Stromal cell of bone marrow (primary cell): ENCODE measurements at places on chromosomes 2 and 18.

- DNase-seq, result no peak
Observed at GRCh38 chr2:181738074-181738473, 57.8 kb upstream of the NEUROD1 start.

- DNase-seq, result peak; percentile 56
Observed at GRCh38 chr2:224248944-224249371, 152.9 kb downstream of the FAM124B start.

GRCh38 chr18:36066001-36066400 lies 1.4 kb downstream of the RPRD1A start:
- DNase-seq, result no peak

DNA sequence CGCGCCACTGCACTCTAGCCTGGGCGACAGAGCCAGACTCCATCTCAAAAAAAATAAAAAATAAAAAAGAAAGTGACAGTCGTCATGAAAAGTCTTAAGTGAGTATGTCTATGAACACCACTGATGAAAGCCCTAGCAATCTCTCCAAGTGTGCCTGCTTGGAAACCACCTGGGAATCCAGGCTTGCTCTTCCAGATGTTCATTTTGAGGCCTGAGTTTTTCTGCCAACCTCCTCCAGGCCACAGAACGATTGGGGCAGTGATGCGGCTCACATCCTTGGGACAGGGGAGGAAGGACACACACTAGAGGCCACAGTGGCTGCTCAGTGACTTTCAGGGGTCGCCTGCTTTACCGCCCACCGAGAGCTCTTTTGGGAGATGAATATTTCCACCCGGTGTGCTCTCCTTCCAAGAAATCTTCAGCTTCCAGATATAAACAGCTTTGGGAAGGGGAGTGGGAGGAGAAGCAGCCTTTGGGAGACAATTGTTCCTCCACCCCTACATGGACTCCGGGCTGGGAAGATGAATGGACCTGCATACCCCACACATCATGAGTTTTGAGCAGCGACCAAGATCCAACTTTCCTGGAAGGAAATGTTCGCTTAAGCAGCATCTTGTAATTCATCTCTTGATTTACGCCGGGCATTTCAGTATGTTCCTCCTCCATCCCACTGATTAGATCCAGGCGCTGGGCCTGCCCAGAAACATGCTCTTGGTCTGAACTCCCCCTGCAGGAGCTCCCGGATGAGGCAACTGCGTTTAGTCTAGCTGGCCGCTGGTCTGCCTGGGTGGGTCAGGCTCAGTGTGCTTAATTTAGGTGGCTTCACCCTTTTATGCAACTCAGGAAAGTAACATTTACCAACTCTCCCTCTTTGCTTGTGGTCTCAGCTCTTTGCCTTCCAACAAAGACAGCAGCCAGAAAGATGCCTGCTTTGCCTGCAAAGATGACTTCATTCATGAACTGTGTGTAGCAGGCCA lies 6.2 kb upstream of the ARMC9 start:
- peak; percentile 88 for DNase-seq

DNA sequence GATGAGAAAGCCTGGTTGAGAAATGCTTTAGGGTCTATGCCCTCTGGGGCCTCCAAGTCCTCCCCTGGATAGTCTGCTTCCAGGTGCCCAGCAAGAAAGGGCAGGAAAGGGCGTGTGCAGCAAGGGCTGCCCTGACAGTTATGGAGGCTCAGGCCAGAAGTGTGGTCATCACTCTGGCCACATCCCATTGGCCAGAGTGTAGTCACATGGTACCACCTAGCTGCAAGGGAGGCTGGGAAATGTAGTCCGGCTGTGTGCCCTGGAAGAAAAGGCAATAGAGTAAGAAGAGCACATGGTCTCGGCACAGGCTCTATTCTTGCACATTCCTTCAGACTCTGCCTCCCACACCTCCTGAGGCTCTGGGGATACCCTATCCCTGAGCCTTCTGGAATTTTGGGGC lies 35.7 kb downstream of the ODC1 start:
- no peak for DNase-seq

- DNase-seq, result peak; percentile 13
Observed at GRCh38 chr2:48414980-48415835, 114.7 kb upstream of the STON1 start.

GRCh38 chr2:15082105-15083058 lies 449.9 kb downstream of the LRATD1 start:
- DNase-seq, result no peak

DNA sequence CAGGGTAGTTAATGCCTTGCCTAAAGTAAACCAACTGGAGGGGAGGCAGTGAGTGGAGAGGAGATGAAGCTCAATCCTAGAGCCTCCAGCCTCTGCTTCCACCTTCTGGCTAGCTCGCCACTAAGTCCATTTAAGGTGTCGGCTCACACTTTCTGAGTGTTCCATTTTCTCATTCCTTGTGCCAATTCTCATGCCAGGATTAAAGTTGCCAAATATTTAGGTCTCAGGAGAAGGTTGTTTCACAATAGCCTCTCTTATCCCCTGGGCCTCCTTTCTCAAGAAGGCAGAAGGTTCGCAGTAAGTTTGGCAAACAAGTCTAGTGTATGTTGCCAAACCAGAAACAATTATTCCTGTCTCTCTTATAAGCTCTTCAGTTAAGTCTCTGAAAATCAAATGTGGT lies 57.2 kb downstream of the TACR1 start:
- peak; percentile 60 for DNase-seq

- no peak for DNase-seq
Observed at GRCh38 chr2:99593692-99594427, 104.0 kb upstream of the REV1 start.

GRCh38 chr18:23307567-23308295 lies 145.4 kb upstream of the RIOK3 start:
- DNase-seq, result no peak

- no peak for DNase-seq
Observed at GRCh38 chr2:197296835-197297234, 13.7 kb downstream of the ANKRD44 start.

GRCh38 chr2:239669181-239669898 lies 268.5 kb upstream of the HDAC4 start:
- DNase-seq, result no peak

- peak; percentile 81 for DNase-seq
Observed at GRCh38 chr2:222982010-222982908, 69.7 kb upstream of the KCNE4 start.

DNA sequence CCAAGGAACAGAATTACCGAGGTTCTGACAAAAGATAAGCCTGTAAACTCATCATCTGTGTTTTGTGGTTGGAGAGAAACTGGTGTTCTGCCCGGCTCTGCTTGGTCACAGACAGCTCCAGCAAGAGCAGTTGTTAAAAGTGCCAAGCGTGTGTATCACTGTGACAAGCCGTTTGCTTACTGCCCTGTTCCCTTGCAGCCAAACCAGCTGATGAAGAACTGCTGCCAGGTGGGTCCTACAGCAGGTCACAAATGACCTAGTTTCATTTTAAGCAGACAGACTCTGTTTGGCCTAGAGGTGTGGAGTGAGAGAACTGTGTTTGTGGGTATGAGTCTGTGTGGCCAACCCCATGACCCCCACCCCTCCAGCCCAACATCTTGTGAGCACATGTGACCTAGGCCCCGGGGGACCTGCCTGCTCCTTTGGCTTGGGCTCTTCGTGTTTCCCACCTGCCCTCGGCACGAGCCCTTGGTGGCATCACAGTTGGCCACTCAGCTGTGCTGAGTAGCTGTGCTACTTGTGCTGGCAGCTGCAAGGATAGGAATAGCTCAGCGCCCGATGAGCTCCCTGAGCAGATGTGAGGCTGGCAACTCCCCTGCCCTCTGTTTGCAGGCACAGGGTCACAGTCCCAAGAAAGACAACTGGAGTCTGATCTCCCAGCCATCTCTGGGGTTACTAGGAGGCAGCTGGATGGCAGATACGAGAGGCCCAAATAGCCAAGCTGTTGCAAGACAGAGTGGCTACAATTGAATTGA lies 9.7 kb downstream of the OXER1 start:
- no peak for DNase-seq

DNA sequence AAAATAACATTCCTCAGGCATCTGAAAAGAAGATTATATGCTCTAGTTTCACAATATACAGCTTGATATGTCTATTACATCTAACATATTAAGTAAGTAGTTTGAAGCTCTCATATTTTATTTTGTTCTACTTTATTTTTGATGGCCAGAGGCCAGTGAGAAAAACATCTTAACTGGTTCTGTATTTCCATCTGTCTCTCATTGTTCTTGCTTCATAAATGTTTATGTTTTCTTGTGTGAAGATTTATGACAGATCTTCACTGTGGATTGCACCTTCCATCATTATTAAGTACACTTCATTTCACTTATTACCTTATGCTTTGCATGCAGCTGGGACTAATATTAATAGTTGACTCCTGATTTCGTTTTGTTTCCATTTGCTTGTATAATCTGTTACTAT lies 511.2 kb downstream of the TSN start:
- DNase-seq, result no peak

DNA sequence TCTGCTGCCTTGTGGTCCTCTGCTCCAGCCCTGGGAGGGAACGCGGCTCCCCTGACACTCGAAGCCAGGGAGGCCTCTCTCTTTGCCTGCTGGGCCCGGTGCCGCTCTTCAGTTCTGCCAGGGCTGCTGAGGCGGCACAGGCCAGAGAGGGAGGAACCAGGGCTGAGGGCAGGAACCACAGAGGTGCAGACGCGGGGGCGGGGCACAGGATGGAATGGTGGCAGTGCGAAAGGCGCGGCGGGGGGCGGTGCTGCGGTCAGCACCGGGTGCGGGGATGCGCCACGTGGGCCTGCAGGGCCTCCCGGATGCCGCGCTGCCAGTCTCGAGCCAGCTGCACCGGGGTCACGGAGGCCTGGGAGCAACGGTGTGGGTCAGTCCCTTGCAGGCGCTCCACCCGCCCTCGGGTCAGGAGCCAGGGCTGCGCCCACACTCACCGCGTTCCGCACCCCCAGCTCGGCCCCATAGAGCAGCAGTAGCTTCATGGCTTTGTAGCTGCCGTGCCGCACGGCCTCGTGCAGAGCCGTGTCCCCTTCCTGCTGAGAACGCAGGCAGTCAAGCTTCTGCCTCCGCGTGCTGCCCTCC lies 4.4 kb downstream of the ANKRD23 start:
- DNase-seq, result no peak

DNA sequence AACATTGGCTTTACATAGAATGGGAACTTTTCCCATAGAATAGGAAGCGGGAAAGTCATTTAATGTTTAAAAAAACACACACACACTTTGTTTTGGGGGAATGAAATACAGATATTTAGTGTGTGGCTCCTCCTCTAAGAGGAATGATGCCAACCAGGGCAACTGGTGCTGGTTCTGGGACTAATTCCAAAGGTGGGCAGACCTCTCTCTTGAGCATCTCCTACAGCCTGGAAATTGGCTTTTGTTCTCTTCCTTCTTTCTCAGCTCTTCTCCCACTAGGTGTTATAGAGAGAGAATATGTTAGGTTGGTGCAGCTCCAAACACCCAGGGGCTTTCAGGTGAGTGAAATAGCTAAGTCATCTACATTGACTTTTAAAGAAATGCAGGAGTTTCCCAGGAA lies 190.1 kb downstream of the RAD51AP2 start:
- DNase-seq, result no peak

DNA sequence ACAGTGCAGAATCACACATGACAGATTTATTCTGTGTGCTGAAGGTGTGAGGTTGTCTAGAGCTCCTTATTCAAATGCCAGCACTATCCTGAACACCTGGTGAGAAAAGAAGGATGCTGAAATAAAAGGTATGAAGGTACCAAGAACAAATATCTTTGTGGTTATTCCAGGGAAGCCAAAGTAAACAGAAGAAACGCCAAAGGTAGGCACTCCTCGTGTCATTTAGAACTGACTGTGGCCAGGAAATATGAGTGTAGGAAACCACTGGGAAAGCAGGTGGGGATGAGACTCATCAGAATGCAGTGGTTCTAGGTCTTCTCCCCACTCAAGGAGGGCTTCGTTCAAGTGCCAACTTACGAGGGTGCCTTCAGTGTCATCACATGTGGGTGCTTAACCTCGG lies 80.8 kb downstream of the KIF5C start:
- no peak for DNase-seq

GRCh38 chr2:68863996-68864395 lies 7.2 kb downstream of the BMP10 start:
- no peak for DNase-seq

DNA sequence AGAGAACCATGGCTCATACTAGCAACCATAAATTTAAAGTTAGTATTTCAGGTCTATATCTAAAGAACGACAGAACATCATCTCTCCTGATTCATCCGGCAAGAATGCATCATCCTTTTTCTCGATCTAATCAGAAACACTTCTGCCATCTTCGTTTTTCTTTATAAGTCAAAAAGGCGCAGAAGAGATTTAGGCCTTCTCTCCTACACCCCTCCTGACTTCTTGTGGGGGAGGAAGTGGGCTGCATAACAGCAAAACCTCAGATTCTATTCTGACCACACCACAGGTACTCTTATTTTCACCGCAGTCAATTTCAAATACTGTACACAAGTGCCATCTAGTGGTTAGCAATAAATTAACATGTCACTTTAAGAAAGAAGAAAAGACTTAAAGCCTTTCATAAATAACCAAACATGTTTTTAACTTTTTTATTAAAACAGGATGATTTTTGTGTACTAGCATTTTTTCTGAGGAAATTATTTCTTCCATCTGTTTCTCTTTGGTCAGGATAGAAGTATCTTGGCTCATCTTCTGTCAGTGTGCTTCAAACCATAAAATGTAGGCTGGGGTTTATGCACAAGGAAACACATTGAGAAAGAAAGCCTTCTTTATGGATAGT lies 48.4 kb upstream of the PIK3C3 start:
- peak; percentile 7 for DNase-seq

DNA sequence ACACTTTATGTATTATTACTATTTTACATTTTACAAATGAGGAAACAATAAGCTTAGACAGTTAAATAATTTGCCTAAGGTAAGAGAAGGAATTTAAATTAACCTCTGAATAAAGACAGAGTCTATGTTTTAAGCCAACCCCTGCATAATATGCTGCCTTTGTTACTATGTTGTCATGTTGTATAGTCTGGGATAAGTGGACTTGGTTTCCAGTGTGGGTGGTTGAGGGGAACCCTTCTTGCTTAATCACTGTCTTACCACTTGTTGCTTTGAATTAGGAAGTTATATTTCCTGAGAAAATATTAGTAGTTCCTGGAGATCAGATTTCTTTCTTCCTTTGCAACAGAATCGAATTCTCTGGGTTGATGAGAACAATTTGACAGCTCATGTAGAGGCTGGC lies 52.6 kb downstream of the AGPS start:
- DNase-seq, result no peak

DNA sequence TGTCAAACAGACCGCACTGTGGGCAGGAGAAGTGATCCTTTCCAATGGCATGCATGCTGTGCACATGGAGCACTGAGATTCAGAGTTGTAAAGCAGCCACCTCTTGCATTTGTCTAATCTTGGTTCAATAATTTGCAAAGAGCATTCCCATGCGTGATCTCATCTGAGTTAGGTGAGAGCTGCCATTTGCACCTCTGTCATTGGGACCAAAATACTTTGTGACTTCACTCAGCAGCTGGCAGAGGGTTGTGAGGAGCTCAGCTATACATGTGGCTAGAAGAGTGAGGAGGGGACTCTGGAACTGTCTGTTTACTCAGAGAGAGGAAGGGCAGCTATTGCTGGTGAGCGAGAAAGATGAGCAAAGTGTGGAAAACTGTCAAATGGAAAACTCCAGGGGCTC lies 265.1 kb upstream of the TNP1 start:
- no peak for DNase-seq

- DNase-seq, result no peak
Observed at GRCh38 chr2:56082665-56083064, 101.1 kb upstream of the CCDC85A start.

- DNase-seq, result no peak
Observed at GRCh38 chr2:236934656-236935055, 151.0 kb upstream of the COPS8 start.
